ENCODE measurements at places on chromosomes 16 and 17.

- DNase-seq, result no peak
Measured at GRCh38 chr16:50263060-50263909, 3.1 kb upstream of the ADCY7 start.

GRCh38 chr17:42608305-42609181, 631 bp downstream of the RETREG3 start:
- DNase-seq, result no peak

- DNase-seq, result no peak
Measured at GRCh38 chr16:2191446-2191706, 5.0 kb downstream of the CASKIN1 start.

- DNase-seq, result no peak
Measured at GRCh38 chr17:50956750-50957523, 90.8 kb upstream of the TOB1 start.

DNA sequence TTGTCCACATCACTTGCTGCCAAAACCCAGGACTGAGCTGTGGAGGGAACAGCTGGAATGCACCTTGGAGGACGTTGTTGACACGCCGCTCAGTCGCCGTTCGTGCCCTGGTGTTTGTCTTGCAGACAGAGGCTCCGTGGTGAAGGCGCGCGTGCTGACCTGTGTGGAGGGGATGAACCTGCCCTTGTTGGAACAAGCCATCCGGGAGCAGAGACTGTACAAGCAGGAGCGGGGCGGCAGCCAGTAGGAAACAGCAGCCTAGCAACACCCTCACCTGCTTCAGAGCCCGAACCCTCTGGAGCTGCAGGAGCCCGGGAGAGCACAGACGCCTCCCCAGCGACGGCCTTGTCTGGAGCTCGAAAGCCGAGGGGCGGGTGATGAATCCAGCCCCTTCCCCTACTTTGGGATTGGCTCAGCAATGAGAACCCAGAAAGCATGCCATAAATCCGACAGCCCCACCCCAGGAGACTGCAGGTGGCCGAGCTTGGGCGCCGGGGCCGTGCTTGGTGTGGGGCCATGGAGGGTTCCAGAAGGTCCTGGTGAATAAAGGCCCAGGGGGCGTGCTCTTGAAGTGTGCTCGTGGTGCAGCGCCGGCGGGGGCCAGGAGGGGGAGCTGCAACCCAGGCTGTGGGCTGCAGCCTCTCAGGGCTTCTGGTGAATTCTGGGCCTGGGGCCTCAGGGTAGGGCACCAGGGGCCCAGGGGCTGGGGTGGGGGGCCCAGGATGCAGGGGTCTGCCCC, 470 bp upstream of the CDK3 start:
- DNase-seq, result no peak

GRCh38 chr16:75566758-75567255, 628 bp downstream of the GABARAPL2 start:
- DNase-seq, result no peak

DNA sequence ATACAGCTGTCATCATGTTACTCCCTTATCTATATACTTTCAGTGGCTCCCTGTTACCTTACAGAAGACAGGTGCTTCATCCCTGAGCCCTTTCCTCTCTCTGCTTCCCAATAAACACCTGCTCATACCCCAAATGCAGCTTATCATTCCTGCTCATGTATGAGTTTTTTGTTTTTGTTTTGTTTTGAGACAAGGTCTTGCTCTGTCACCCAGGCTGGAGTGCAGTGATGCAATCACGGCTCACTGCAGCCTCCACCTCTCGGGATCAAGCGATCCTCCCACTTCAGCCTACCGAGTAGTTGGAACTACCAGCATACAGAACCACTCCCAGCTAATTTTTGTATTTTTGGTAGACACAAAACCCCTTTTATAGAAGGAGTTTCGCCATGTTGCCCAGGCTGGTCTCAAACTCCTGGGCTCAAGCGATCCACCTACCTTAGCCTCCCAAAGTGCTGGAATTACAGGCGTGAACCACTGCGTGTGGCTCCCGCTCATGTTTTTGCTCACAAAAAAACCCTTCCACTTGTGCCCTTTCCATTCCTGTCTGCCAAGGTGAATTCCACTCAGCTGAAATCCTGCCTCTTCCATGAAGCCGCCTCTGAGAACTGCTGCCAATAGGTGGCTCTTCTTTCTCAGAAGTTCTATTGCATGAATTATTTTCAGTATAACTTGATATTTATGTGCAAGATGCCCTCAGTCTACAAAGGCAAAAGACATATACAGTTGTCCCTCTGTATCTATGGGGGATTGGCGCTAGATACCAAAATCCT, 7.9 kb upstream of the RNF157 start:
- DNase-seq, result no peak

- no peak for DNase-seq
Measured at GRCh38 chr16:75238853-75239541, 12.4 kb downstream of the BCAR1 start.

- no peak for DNase-seq
Measured at GRCh38 chr16:88888461-88889387, 22.3 kb upstream of the PABPN1L start.

- no peak for DNase-seq
Measured at GRCh38 chr16:84270531-84270930, 24.1 kb upstream of the WFDC1 start.

DNA sequence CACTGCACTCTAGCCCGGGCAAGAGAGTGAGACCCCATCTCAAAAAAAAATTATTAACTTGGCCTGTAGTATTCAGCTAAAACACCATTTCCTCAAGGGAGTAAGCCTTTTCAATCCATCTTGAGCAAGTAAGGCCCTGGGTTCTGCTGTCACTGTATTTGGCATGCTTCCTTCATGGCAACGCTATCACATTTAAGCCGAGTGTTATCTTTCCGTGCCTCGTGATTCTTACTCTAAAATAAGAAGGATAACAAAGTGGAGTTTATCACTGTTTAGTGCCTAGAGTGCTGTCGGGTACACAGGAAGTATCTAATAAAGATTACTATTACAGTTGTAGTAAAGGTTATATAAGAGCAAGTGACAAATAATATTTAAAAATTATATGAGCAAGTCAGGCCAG, 8.8 kb downstream of the VPS53 start:
- DNase-seq, result no peak

- no peak for DNase-seq
Measured at GRCh38 chr16:87321336-87322107, 4.3 kb upstream of the C16orf95 start.

- DNase-seq, result no peak
Measured at GRCh38 chr17:43444223-43445008, 39.4 kb upstream of the DHX8 start.

GRCh38 chr17:39339272-39339671, 62.2 kb downstream of the FBXL20 start:
- no peak for DNase-seq

GRCh38 chr16:85126705-85127378, 14.6 kb upstream of the CIBAR2 start:
- no peak for DNase-seq

GRCh38 chr16:89099905-89100304, 6.3 kb downstream of the ACSF3 start:
- no peak for DNase-seq

- no peak for DNase-seq
Measured at GRCh38 chr16:86452451-86452850, 57.9 kb upstream of the FOXF1 start.

GRCh38 chr17:34358631-34359030, 2.4 kb downstream of the CCL13 start:
- no peak for DNase-seq

DNA sequence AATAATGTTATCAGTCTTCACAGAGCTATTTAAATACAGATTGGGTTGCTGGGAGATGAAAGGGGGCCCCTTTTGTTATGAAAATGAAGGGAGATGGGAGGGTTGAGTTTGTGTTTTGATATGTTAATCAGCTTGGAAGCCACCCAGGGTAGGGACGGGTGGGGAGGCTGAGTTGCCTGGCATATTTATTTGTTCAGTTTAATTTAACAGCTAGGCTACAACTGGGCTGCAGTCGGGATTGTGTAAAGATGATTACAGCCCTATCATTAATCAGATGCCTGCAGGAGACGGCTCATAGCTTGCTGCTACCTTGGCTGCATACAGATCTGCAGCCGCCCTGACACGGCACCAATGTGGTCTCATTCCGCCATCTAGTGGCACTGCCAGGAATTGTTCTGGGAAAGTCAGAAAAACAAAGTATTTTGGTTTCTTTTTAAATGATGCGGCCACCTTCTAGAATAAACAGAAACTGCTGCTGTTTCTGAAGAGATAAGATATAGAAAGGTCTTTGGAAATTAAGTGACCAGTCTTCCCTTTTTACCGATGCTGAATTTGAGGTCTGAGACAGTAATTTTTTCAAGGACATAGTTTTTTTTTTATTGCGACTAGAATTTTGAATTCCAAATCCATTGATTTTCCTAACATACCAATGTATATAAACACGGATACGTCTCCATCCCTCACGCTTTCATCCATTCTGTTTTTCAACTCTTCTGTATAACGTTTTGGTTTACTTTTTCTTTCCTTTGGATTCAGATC, 458.0 kb upstream of the ASIC2 start:
- DNase-seq, result no peak

DNA sequence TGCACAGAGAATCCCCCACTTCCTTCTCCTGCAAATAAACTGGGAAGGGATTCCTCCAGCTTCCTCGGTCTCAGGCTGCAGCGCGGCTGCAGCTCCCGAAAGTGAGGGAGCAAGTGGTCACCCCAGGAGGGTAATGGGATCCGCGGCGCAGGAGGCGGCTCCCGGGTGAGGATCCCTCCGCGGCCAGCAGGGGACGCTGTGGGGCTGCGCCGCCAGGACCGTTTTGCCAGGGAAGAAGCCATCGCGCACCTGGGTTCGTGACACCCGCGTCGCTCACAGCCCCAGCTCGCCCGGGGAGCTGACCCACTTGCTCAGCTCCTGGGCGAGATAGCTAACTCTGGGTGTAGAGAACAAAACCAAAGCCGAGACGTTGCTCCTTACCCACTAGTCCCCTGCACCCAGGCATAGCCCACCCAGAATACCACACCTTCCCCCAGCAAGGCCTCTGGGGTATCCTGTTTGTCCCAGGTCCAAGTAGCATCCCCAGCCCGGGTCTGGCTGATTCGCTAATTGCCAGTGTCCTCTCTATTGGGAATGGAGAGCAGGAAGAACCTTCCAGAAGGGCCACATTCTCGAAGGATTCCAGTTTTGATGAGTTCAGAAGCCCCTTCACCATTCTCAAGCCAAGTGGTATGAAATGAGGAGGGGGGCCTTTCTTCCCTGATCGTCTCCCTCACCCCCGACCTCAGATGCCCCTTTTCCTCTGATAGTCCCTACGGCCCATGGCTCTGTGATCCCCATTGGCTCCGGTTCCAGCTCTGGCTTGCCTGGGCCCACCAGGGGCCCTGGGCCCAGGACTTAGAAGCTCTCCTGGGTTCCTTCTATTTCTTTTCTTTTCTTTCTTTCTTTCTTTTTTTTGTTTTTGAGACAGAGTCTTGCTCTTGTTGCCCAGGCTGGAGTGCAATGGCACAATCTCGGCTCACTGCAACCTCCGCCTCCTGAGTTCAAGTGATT, 14.1 kb downstream of the CYGB start:
- no peak for DNase-seq

DNA sequence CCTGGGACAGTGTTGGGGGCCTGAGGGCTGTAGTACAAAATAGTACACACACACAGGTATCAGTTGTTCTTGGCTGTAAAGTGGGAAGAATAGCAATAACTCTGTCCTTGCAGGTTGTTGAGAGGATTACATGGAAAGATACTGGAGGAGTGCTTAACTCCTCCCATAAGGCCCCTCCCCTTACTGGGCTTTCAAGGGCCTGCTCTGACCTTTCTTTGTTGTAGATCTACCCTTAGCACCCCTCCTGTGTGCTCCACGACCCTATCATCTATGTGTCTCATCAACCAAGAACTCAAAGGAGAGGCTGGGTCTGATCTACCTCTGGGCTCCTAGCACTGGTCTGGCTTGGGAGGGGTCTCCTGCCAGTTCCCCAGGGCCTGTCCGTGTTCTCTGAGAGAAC, 8.3 kb upstream of the EDC4 start:
- DNase-seq, result no peak

DNA sequence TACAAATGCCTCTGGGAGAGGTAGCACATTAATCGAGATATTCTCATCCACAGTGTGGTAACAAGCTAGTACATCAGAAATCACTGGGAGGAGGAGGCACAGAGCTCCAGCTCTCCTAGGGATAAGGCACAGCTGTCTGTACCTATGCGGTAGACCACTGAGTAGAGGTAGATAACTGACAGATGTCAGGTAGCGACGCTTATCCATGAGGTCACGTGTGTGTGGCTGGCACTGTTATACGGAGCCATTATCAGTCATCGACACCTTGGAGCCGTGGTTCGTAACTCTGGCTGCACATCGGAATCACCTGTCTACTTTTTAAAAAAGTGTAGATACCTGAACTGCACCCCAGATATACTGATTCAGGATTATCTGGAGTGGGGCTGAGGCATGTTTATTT, 102.4 kb downstream of the SNX11 start:
- no peak for DNase-seq

DNA sequence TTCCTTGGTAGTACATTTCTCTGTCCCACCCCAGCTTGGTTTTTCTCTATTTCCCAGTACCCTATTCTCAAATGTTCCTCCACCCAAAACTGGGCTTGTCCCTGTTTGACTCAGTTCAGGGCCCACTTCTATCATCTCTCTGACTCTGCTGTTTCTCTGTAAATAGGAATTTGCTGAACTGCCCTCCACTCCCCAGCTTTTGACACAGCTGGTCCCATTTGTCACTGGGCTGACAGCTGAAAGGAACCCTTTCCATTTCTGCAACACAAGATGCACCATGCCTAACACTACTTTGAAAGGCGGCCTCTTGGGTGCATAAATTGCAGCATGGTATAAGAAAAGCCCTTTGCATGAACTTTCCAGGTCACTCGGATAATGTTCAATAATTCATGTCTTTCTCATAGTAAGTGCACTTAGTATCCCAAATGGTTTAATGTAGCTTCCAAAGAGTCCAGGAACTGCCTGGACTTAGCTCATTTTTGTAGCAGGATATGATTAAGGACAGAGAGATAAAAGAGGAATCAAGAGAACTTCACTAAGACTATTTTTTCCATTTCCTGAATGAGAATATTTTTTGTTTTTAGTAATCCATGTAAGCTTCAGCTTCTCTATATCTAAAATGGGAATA, 256.7 kb downstream of the CDH11 start:
- DNase-seq, result no peak

- DNase-seq, result no peak
Measured at GRCh38 chr16:14616280-14616679, 13.8 kb downstream of the PARN start.

Measured in cortex of kidney (tissue), 1 donor.